ENCODE measurements at places on chromosomes 11 and 22. TPM values are rescaled to one million over a fixed set of nuclear protein-coding genes. Genes with fewer than 3 reads are reported as not detected.
A peak's percentile ranks its signal among the peaks of the same experiment; 100 is the strongest.

Gene PKNOX2
- 0.02 TPM for polyA plus RNA-seq

Gene NCF4
- not detected for polyA plus RNA-seq

Gene TYR
- not detected for polyA plus RNA-seq

Gene HTR3B
- polyA plus RNA-seq: not detected

Gene CD6
- polyA plus RNA-seq: not detected

Gene BLID
- polyA plus RNA-seq: not detected

Gene HBE1
- 2.4 TPM for polyA plus RNA-seq

Gene SYT7
- 1.1 TPM for polyA plus RNA-seq

- H3K27me3 ChIP-seq: no peaks in the 10 kb centered on the region
- peaks cover 12% of the 10 kb centered on the region for H3K4me1 ChIP-seq
- no peak overlapping the region for H3K27ac ChIP-seq
- no peaks in the 10 kb centered on the region for H3K36me3 ChIP-seq
- no peak overlapping the region for H3K4me3 ChIP-seq
- no peak for DNase-seq
Observed at GRCh38 chr11:61983419-61983818, 16.0 kb upstream of the FTH1 start.

- H3K27me3 ChIP-seq: no peaks in the 10 kb centered on the region
- no peak overlapping the region for H3K4me3 ChIP-seq
- no peak overlapping the region for H3K27ac ChIP-seq
- no peaks in the 10 kb centered on the region for H3K4me1 ChIP-seq
- no peak for DNase-seq
Observed at GRCh38 chr22:41902932-41903421, 11.9 kb downstream of the SHISA8 start.

DNA sequence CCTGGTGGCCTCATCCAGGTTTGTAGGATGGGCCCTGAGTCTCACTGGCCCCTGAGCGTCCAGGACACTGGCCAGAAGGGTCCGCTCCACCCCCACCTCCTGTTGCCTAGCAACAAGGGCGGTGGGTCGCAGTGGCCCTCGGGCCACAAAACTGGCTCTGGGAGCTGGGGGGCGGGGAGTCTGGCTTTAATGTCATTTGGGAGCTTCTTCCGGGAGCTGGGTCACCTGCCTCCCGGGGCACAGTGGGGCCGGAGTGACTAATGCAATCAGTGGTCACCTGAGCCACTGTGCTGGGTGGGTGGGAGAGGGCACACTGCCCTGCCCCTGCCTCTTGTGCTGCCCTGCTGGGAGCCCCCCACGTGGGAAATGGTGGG lies 2.6 kb downstream of the TH start:
- DNase-seq: peak; percentile 85
- H3K4me1 ChIP-seq: no peaks in the 10 kb centered on the region
- no peak overlapping the region for H3K4me3 ChIP-seq
- H3K27ac ChIP-seq: peak overlapping the region; percentile 71
- no peaks in the 10 kb centered on the region for H3K36me3 ChIP-seq

DNA sequence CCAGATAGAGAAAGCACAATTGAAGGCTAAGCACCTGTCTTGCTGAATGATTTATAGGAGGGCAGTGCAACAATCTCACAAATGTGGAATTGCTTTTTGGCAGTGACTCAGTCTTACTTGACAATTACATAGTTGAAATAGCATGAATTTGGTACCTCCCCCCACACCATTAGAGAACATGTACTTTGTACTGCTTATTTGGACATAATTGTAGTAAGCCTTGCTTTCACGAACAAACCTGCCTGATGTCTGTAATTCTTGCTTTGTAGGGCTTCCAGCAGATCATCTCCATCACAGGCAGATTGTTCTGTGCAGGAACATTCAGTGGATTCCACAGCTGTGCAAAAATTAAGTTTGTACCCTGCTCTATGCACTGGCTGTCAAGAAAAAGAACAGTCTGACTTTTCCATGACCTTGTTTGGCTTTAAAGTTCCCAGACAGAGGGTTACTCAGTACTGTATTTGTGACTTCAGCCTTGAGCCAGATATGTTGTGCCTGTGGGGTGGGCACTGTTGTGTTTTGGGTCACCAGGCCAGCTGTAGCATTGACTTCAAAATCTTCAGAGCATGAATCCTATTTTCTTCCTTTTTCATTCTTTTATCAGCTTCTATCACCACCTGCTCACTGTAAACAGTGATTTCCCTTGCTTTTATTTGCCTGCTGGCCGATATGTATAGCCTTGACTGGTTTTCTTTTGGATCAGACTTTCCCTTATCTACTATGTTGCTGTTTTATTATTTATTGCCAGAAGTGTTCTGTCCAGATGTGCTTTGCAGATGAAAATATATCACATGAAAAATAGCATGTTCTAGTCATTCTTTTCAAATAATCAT lies 941.0 kb upstream of the CHORDC1 start:
- H3K36me3 ChIP-seq: no peaks in the 10 kb centered on the region
- H3K27ac ChIP-seq: peak overlapping the region; percentile 92
- no peak overlapping the region for H3K4me3 ChIP-seq
- peak; percentile 28 for DNase-seq

GRCh38 chr11:18282626-18283025 lies 16.6 kb downstream of the SAA1 start:
- peaks cover 71% of the 10 kb centered on the region for H3K36me3 ChIP-seq
- DNase-seq: no peak
- no peak overlapping the region for H3K4me3 ChIP-seq
- no peaks in the 10 kb centered on the region for H3K4me1 ChIP-seq
- no peak overlapping the region for H3K27ac ChIP-seq

GRCh38 chr11:1401656-1402221 lies 12.0 kb downstream of the BRSK2 start:
- H3K4me3 ChIP-seq: no peak overlapping the region
- H3K27me3 ChIP-seq: no peaks in the 10 kb centered on the region
- peak; percentile 94 for DNase-seq
- H3K27ac ChIP-seq: no peak overlapping the region

- no peak for DNase-seq
- H3K27me3 ChIP-seq: no peaks in the 10 kb centered on the region
Observed at GRCh38 chr11:21896746-21897602, 295.9 kb upstream of the ANO5 start.

DNA sequence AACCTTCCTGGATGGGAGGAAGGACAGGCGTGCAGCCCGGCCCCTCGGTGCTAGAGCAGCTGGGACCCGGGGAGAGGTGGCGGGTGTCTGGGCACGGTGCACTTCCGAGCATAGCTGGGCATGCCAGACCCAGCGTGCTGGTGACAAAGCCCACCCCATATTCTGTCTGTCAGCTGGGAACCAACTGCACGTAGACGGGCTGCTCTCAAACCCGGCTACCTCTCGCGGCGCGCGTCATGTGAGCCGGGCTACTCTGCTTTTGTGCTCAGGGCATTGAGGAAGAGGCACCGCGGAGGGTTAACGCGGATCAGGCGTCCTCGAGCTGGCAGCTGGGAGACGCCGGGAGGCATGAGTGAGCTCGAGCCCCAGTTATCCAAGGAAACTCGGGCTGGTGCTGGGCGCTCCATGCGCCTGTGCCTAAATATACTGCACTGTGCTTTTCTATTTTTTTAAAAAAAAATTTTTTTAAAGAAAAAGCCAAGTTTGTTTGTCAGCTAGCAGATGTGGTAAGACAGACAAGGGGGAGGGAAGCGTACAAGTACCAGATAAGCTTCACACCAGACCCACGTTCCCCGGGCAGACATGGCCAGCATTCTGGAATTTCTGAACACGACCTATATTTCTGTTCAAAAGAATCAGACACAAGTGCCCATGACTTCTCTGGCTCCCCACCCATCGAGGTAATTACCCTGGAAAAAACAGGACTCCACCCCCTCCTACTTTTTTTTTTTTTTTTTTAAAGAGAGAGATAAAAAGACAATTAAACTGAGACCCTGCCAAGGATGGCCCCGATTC lies 425.6 kb downstream of the SHANK2 start:
- DNase-seq: peak; percentile 83
- peaks cover 20% of the 10 kb centered on the region for H3K4me1 ChIP-seq
- no peaks in the 10 kb centered on the region for H3K36me3 ChIP-seq
- no peak overlapping the region for H3K27ac ChIP-seq
- H3K4me3 ChIP-seq: peak overlapping the region; percentile 25

DNA sequence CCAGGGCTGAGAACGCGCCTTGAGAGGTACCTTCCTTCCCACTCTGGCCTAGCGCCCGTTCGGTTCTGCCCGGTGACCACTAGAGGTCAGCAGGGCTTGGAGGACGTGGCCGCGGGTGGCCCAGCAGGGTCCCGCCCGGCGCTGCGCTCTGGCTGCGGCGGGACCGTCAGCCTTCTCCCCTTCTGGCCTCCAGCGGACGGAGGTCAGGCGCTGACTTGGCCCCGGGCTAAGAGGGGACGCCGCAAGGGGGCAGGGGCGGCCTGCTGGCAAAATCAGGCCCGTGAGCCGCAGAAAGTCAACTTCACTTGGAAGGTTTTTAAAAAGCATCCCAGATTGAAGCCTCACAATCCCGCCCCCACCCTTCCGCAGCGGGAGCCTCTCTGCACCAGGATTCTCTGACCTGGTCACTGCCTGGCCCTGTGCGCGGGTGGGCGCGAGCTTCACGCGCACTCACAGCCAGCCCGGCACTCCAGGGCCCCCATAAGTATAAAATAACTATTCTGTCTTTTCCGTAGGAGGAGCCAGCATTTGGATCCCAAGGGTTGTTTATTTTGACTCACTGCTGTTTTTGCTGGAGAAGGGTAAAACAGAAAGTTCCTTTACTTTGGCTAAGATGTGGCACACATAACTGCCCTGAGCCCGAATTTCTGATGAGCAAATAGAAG lies 23.2 kb upstream of the ZBTB16 start:
- peak overlapping the region; percentile 66 for H3K4me3 ChIP-seq
- DNase-seq: peak; percentile 90
- peaks cover 25% of the 10 kb centered on the region for H3K27me3 ChIP-seq

- DNase-seq: no peak
- peaks cover 3% of the 10 kb centered on the region for H3K27me3 ChIP-seq
- H3K4me3 ChIP-seq: no peak overlapping the region
- no peaks in the 10 kb centered on the region for H3K36me3 ChIP-seq
- no peak overlapping the region for H3K27ac ChIP-seq
- H3K4me1 ChIP-seq: no peaks in the 10 kb centered on the region
Observed at GRCh38 chr11:100640646-100641045, 46.4 kb upstream of the ARHGAP42 start.

- H3K36me3 ChIP-seq: no peaks in the 10 kb centered on the region
- no peak overlapping the region for H3K27ac ChIP-seq
- no peaks in the 10 kb centered on the region for H3K27me3 ChIP-seq
- no peaks in the 10 kb centered on the region for H3K4me1 ChIP-seq
- no peak overlapping the region for H3K4me3 ChIP-seq
- no peak for DNase-seq
Observed at GRCh38 chr11:9643751-9644150, 20.1 kb upstream of the SWAP70 start.

- no peaks in the 10 kb centered on the region for H3K27me3 ChIP-seq
- H3K27ac ChIP-seq: peak overlapping the region; percentile 93
- H3K4me3 ChIP-seq: peak overlapping the region; percentile 47
- no peaks in the 10 kb centered on the region for H3K36me3 ChIP-seq
- H3K4me1 ChIP-seq: peaks cover 5% of the 10 kb centered on the region
Observed at GRCh38 chr22:29621761-29622526, 18.5 kb downstream of the NF2 start.

DNA sequence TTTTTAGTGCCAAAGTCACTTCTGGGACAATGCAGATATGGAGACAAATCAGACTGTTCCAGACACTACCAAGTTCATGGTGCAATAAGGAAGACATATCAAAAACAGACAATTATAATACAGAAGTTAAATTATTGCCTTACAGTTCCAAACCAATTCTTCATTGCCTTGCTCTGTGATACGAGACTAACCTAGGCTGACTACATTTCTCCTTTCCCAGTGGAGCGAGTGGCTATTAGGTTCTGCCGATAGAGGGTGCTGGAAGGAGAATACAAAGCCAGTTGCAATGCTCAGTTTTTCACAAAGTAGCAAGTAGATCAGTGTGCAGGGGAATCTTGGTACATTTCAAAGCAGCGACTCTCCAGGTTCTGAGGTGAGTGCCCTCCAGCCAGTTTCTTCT lies 67.8 kb downstream of the FAM168A start:
- DNase-seq: no peak
- H3K27me3 ChIP-seq: no peaks in the 10 kb centered on the region
- no peaks in the 10 kb centered on the region for H3K36me3 ChIP-seq
- H3K4me3 ChIP-seq: no peak overlapping the region
- peaks cover 24% of the 10 kb centered on the region for H3K4me1 ChIP-seq

DNA sequence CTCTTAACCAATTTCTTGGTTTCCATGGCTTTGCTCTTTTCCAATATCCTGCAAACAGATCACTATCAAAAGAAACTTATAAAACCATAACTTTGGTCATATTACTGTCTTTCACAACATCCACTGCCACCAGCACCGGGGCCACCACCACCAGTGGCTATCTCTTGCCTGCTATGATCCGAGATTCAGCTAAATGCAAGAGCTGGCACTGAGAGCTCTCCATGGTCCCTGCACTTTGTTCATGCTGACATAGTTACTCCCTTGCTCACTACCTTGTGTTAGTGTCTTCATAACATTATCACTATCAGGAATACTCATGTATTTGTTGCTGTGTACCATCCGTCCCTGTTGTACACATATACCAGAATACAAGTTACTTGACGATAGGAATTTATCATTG lies 299.0 kb downstream of the ETS1 start:
- DNase-seq: no peak
- H3K27ac ChIP-seq: no peak overlapping the region
- no peak overlapping the region for H3K4me3 ChIP-seq
- H3K27me3 ChIP-seq: no peaks in the 10 kb centered on the region

DNA sequence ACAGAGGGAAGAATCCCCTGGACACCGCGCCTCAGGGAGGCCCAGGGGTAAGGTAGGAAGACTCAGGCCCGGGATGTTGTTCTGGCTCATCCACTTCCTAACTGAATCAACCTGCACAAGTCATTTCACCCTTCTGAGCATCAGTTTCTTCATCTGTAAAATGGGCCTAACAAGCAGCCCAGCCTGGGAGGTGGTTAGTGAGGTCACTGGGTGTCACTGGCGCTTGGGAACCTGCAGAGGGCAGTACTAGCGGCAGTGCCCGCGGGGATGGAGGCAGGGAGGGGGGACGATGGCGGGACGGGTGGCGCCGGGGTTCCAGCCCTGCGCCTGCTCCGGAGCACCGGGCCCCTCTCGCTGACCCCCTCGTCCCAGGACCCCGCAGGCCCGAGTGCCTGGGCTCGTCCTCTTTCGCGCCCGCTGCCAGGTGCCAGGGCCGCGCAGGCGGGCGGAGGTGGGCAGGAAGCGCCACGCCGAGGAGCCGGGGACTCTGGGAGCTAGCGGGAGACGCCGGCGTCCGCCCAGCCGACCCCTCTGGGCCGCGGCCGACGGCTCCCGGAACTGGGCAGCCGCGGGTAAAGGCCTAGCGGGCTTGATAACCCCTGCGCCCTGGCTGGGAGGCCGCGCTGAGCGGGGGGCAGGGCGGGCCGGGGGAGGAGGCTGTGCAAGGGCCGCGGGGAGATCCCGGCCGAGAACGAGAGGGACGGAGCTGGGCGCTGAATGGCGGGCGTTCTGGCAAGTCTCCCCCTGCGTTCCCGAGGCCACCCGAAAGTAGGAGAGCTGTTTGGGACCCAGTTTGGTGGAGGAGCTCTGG lies at the start of gene NLRX1:
TSS of gene NLRX1 (plus strand) at position 255 of the 811 bp plus-strand sequence. CDS start 2,679 bp downstream, outside the sequence.
- peak within 1 kb of the TSS; percentile 74 for H3K27ac ChIP-seq
- H3K36me3 ChIP-seq: peaks cover under 1% of the 10 kb centered on the region
- peak within 1 kb of the TSS; percentile 76 for H3K4me3 ChIP-seq
- H3K4me1 ChIP-seq: peaks cover 5% of the 10 kb centered on the region
- DNase-seq: peak; percentile 98

- H3K4me3 ChIP-seq: no peak overlapping the region
- peak; percentile 69 for DNase-seq
Observed at GRCh38 chr11:62108017-62108750, 15.6 kb upstream of the INCENP start.

All from SK-N-SH (cell line).